ENCODE measurements at places on chromosomes 13 and 19.

GRCh38 chr19:34963573-34964406 is at the start of gene ZNF792:
ZNF792 (minus strand) TSS chr19:34964229; CDS start chr19:34963662, 567 bp downstream.
- DNase-seq: peak; percentile 69

- peak; percentile 14 for DNase-seq
Measured at GRCh38 chr13:113342820-113343691, 20.9 kb downstream of the GRTP1 start.

DNA sequence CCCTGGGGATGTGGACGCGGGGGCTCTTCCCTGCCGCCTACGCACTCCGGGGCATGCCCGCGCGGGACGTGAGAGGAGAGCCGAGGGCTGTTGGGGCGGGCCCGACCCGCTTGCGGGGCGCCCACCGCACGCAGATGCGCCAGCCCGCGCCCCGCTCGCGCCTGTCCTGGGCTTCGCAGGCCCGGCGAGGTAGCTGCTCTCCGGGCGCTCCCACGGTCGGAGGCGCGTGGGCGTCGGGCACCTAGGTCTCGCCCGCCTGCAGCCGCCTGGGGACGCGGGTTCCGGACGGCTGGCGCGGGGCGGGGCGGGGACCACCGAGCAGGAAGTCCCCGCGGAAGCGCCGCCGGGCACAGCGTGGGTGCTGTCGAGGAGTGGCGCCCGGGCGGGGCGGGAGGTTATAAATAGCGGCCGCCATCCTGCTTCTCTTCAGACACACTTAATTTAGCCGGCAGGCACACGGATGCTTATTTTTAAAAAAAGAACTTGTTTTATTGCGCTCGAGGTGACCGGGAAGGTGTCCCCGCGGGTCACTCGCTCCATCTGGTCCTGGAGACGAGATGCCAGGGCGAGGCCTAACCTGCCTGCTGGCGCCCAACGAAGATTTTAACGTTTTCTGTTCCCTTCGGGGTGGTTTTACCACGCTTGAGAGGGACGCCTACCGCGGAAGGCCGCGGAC is 561 bp upstream of the GJA3 start:
- DNase-seq: peak; percentile 18

DNA sequence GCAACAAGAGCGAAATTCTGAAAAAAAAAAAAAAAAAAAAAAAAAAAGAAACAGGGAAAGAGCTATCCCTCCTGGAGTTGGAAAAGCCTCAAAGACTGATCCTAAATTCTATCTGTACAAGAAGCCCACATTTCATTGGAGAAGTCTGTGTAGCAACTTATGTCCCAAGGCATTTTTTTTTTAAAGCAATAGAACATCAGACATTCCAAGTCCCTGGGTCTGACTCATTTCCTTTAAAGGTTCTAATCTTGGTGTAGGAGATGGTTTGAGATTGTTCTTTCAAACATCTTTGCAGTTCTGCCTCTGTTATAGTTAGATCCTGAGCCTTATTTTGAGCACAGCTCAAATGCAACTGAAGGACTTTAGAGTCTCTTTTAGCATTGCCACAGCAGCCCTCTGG is 706.5 kb upstream of the MIR17HG start:
- peak; percentile 63 for DNase-seq

GRCh38 chr13:99647596-99647985 is 146.3 kb downstream of the TM9SF2 start:
- no peak for DNase-seq

DNA sequence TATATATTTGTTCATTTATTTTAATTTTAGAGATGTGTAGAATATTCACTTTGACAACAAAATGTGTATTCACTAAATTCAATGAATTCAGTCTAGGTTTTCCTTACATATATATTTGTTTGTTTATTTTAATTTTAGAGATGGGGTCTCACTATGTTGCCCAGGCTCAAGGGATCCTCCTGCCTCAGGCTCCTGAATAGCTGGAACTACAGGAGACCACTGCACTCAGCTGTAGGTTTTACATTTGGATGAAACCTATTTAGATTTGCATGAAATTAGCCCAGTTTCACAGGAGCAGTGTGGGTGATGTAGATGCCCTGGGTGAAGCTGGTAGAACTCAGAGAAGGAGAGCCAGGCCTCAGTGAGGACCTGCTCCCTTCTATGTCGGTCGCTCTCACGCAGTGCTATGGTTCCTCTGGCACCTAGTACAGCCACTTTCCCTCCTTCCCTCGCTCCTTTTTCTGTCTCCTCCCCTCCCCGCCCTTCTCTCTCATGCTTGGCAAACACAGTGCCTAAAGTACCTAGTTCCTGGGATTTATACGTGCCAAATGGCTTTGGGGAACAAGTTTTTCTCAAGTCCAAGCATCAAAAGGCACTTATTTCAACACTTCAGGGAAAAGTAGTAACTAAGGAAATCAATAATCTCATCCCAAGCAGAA is 14.7 kb upstream of the HMGB1 start:
- no peak for DNase-seq

GRCh38 chr13:23322353-23323336 is 110.9 kb downstream of the SACS start:
- no peak for DNase-seq

DNA sequence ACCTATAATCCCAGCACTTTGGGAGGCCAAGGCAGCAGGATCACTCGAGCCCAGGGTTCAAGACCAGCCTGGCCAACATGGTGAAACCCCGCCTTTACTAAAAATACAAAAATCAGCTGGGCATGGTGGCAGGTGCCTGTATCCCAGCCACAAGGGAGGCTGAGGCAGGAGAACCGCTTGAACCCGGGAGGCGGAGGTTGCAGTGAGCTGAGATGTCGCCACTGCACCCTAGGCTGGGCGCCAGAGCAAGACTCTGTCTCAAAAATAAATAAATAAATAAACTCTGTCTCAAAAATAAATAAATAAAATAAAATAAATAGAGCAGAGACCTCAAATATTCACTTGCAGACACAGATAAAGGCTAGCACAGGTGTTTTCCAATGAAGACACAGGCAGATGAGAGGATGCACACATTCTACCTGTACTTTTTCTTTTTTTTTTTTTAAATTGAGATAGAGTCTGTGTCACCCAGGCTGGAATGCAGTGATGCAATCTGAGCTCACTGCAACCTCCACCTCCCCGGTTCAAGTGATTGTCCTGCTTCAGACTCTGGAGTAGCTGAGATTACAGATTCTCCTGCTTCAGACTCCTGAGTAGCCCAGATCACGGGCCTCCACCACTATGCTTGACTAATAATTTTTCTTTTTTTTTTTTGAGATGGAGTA is 2.7 kb upstream of the RPS16 start:
- no peak for DNase-seq

DNA sequence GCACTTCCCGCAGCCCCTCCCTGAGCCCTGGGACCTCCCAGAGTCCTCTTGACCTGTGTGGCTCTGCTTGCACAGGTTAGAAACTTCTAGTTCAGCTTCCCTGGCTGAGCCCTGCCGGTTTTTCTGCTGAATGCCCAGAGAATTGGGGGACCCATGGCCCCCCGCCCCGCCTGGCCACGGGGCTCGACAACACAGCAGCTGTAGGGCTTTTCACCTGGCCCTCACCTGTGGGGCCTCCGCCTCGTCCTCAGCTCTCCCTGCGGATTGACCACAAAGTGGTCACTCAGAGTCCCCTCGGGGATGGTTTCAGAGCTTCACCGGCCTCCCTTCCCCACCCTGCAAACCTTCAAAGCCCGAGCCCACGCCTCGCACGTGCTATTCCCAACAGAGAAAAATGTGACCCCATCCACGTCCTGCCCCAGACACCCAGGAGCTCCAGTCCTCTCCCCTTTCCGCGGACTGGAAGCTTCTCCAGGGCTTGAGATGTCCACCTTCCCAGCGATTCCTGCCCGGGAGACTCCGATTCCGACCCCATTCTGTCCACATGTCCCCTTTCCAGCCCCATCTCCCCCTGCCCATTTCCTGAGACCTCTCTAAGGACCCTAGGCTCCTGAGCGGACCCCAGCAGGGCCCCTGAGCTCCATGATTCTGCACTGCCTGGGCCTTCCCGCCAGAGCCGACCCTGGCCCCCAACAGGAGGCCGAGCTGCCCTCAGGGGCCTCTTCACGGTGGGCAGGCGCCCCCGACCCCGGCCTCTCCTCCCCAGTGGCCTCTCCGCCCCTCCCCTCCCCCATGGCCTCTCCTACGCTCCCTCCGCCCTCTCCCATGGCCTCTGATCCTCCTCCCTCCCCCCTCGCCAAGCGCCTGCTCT is 41.9 kb downstream of the ANKRD10 start:
- no peak for DNase-seq

DNA sequence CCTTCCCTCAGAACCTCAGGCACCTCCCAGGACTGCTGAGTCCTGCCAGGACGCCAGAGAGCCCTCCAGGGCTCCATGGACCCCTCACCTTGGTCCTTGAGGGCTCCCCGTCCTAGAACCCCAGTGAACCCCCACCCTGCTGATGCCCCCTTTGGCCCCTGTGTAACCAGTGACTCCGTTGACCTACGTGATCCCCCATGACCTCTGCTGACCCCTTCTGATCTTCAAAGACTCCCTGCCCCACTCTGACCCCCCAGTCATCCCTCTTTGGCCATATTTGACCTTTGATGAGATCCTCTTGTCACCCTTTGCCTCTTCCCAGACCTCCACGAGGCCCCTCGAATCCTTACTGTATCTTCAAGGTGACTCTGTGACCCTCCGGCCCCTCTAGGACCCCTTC is 91.3 kb downstream of the MAP4K1 start:
- no peak for DNase-seq

- peak; percentile 28 for DNase-seq
Measured at GRCh38 chr13:106523576-106523975, 11.9 kb downstream of the EFNB2 start.

- DNase-seq: no peak
Measured at GRCh38 chr19:29060813-29061364, 152.1 kb downstream of the UQCRFS1 start.

Data from RPMI7951 (cell line).